ENCODE measurements at places on chromosomes 5 and 9.
A peak's percentile ranks its signal among the peaks of the same experiment; 100 is the strongest.

DNA sequence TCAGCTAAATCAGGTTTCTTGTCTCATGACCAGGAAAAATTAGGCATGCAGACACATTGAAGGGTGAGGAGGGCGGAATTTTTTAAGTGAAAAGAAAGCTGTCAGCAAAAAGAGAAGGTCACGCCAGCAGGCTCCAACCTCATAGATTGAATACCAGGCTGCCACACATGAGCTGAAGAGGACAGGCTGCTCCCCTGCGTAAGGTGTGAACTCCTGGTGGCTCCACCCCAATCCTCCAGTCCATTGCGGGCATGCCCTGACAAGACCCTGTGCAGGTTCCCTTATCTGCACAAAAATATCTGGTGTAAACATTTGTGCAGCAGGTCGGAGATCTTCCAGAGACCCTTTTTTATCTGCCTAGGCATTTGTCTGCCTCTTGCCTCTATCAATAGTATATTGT lies 22.9 kb upstream of the TEX10 start:
- no peak for DNase-seq

- no peak for DNase-seq
Measured at GRCh38 chr5:31066655-31067328, 126.7 kb upstream of the CDH6 start.

DNA sequence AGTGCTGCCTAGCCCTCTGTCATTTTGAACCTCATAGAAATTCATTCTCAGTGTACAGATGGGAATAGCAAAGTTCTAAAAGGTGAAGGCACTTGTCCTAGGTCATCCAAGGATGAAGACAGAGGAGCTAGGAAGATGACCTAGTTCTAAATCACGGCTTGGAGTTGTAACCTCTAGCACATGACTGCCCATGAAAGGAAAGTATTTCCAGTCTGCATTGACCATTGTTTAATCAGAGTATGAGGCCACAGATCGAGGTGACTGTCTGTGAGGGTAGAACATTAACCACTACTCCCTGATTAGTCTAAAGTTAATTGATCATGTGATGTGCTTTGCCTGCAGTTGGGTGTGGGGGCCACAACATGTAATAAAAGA lies 674 bp upstream of the TNFSF15 start:
- no peak for DNase-seq

- no peak for DNase-seq
Measured at GRCh38 chr9:97524424-97524823, 23.0 kb downstream of the TMOD1 start.

DNA sequence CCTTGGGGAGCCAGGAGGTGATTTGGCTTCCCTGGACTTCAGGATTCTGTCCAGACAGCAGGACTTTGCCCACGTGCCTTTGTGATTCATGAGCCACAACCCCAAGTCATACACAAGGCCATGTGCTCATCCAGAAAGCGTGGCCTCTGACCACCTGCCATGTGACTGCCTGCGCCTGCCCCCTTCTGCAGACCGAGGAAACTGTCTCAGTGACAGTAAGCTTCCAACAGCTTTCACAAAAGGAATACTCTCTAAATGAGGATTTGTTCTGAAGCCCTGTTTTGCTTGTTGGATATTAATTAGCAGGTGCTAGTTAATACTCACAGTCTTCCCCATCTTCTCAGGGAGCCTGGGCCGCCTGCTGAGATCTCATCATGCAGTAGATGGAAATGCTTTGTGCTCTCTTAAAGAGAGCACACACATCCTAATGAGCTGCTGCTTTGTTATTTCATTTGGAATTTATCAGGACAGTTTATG lies 36.9 kb upstream of the ANGPTL2 start:
- DNase-seq = no peak

- no peak for DNase-seq
Measured at GRCh38 chr9:93599571-93600403, 23.4 kb downstream of the PHF2 start.

DNA sequence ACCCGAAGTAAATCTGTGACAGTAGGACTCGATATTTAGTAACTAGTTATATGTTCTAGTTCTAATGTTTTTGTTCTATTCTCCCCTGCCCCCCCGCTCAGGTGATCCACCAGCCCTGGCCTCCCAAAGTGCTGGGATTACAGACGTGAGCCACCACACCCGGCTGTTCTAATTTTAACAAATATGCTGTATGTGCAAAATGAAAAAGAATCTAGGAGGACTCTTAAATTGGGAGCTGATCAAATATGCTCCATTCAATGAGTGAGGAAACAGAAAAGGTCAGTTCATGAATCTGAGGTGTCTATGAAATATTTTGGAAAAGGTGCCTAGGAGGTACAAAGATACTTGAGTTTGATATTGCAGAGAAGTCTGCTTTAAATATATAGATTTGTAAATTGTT lies 16.8 kb downstream of the CENPK start:
- no peak for DNase-seq

DNA sequence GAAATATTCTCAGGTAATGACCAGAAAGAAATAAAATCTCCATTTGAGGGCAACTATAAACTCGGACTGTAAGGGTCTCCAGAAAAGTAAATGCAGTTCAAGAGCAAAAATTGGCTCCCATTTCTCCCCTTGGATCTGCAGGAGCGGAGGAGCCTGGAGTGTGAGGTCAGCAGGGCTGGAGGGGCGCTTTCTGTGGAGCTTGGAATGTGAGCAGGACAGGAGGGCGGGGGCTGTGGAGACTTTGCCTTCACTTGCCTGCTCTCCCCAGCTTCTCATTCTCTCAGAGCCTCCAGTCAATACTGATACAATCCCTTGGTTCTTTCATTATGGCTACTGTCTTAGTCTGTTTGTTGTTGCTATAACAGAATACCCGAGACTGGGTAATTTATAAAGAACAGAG lies 162.8 kb upstream of the ANKH start:
- no peak for DNase-seq

DNA sequence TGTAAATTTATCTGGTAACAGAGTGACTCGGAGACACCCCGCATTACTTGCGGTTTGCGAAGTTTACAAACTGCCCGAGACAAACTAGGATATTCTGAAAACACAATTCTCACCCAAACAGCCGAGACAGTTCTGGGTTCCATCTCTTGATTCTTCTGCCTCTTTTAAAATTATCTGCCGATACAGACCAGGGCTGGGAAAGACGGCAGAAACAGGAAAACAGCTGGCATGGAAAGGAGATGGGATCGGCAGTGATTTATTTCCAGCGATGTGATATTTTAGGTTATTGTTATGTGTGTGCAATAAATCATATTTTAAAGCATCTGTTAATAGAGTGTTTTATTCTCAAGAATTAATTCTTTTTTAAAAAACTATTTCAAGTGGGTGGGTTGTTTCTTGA lies 93.3 kb upstream of the LMX1B start:
- DNase-seq = no peak

DNA sequence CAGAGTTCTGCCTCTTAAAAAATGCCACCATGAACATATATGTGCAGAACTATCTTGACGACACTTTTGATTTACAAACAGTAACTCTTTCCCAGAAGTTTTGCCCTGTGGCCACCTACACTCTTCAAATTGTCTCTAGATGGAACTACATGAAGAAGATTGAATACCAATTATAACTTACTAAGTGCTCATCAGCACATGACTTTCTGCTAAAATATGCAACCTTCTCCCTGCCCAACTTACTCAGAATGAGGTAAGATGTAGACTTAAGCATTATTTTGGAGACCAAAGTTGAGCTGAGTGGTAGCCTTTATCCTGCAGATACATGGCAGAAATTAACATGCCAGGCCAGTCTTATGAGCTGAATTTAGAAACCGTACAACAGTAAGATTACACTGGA lies 105.4 kb downstream of the SEMA5A start:
- no peak for DNase-seq

DNA sequence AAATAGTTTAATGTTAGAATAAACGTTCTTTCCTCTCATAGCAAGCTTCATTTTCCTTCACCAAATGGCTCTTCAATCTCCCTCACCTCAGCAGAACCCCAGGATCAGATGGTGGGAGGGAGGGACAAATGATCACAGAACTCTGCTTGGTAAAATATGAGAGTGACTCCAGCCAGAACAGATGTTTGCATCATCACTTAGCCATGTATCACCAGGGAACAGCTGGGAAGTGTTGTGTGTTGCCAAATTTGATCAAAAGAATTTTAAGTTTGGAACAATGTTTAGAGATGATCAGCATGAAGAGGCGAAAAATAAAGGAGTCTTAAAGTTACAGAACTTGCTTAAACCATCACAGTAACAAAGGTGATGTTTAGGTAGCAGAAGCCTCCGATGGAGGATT lies 115.7 kb downstream of the FRMD3 start:
- no peak for DNase-seq

DNA sequence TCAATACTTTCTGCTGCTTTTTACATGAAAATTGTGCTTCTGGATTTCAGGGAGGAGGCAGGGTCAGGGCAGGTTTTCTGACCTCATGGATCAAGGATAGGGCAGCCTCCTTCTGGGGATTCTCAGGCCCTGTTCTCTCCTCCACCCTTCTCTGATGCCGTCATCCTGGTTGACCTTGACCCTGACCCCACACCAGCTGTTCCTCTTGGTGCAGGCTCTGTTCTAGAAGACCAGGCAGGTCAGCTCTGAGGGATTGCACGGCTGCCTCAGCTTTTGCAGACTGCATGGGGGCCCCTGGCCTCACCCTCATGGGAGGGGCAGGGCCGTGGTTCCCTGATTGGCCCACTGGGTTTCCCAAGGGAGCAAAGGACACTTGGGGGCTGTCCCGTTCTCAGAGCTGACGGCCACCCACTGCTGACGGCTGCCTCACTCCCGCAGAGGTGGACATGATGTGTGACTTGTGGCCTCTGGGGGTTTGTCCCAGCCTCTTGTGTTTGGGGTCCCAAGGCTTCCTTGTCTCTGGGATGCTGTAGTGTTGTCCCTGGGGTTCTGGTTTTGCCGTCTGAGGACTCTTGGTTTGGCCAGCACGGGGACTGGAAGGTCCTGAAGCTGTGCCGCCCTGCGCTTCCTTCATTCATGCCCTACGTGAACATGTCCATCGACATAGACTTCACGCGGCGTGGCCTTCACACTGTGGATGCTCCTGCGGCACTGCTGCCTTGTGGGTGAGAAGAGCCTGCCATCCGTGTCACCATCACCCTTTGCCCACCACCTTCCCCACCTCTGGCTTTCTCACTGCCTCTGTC lies 34.5 kb downstream of the CEP72 start:
- DNase-seq = no peak

DNA sequence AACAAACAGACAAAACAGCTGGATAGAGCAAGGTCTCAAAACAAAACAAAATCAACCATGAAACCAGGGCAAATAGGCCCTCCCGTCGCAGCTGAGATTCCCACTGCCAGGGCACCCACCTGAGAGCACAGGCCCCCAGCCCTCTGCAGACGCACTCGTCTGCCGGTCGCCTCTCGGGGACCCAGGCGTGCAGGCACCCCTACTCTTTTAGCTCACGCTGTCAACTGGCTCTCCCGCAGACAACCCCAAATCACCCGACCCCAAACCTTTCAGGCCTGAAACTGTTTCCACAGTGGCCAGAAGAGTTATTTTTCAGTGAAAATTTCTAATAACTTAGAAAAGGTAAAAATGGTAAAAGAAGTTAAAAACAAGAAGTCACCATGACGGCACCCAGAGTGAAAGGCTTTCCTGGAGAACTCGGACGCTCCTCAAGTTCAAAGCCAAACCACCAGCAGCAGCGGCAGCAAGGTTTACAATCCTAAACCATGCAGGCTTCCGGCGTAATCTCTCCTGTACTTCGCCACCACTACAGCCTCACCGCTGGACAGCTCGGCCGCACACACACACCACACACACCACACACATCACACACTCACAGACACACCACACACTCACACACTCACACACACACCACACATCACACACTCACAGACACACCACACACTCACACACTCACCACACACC lies 1.9 kb upstream of the UBE2QL1 start:
- no peak for DNase-seq

DNA sequence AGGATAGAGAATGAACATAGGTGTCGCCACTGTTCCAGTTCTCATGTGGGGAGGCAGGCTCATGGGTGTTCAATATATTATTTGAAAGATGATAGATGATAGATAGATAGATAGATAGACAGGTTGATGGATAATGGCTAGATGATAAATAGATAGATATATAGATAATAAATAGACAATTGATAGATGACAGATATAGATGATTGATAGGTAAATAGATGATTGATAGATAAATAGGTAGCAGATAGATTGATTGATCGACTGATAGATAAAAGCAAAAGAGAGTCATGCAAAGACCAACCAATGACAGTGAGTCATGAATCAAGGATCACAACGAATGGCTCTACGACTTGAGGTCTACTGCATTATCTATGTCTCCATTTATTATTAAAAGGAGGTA lies 30.4 kb downstream of the SPARC start:
- no peak for DNase-seq

GRCh38 chr9:35258660-35259474 lies 97.1 kb downstream of the UNC13B start:
- peak; percentile 41 for DNase-seq

DNA sequence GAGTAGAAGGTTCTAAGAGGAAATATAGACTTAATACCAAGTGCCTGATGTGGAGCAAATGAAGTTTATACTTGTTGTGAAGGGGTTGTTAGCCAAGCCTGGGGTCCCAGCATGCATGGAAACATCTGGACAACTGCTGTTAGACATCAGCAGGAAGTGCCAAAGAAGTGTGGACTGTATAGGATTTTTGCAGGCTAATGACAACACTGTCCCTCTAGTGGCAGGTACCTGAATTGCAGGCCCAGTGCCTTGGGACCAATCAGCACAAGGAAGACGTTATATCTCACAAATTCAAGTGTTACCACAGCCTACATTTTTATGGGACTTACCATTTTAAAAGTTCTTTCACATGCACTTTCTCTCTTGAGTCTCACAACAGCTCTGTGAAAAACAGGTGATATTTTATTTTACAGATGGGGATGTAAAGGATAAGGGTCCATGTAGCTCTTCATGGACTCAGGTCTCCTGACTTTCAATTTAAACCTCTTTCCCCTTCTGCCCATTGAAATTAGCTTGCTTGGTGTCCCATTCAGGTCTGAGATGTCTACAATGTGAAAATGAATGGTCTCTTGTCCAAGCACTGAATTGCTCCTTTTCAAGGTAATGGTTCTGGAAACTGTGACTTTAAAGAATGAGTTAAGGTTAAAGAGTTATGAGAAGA lies 89.0 kb upstream of the MAP1B start:
- peak; percentile 40 for DNase-seq

- no peak for DNase-seq
Measured at GRCh38 chr9:131690941-131691573, 48.8 kb downstream of the RAPGEF1 start.

GRCh38 chr9:3660936-3661335 lies 135.1 kb upstream of the RFX3 start:
- DNase-seq = no peak

DNA sequence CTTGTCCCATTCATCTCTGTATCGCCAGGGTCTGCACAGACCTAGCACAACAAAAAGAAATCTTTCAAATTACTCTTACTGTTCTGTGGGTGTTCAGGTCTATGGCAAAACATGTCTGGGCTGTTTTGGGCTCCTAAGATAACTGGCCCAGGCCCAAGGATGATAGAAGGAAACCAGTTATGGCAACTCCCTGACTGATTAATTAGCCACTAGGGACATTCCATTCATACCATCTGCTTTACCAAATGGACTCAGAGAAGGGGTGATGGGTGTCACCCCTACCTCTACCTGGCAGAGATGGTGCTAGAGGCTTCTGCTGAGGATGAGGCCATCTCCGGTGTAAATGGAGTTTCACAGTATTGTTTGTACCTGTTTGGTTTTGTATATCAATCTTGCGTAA lies 1.9 kb downstream of the SLC31A2 start:
- DNase-seq = no peak
